HFFc6 (cell line): ENCODE measurements at places on chromosomes 5 and 9. TPM values are rescaled to one million over a fixed set of nuclear protein-coding genes. Genes with fewer than 3 reads are reported as not detected.

DNA sequence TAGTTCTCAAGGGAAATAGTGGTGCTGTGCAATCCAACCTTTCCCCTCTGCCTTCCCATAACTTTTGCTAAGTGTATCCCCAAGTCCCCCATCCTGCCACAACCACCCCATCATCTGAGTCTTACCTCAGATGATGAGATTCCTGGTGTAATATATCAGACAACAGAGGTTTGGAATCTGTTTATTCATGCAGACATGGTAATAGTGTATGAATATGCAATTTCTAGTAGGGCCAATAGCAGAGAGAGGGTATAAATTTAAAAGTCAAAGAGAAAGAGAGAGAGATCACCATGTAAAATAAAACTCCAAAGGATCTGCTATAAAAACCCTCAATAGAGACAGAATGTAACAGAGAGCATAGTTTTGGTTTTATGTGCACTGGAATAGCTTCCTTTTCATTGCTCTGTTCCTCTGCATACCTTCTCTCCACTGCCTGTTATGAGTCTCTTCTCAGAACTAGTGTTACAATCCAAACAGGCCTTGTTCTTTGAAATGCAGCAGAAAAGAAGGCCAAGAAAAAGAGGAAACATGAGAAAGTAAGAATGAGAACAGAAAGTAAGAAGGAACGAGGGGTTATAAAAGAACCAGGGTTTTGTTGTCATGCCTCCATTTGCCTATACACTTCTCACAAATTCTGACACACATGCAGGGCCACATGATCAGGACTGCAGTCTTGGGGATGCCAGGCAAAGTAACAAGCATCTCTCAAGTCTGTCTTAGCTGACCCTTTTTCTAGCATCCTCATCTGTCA lies 278.0 kb downstream of the CETN3 start:
- no peak overlapping the region for H3K27ac ChIP-seq
- H3K27me3 ChIP-seq: no peaks in the 10 kb centered on the region
- H3K36me3 ChIP-seq: no peaks in the 10 kb centered on the region

DNA sequence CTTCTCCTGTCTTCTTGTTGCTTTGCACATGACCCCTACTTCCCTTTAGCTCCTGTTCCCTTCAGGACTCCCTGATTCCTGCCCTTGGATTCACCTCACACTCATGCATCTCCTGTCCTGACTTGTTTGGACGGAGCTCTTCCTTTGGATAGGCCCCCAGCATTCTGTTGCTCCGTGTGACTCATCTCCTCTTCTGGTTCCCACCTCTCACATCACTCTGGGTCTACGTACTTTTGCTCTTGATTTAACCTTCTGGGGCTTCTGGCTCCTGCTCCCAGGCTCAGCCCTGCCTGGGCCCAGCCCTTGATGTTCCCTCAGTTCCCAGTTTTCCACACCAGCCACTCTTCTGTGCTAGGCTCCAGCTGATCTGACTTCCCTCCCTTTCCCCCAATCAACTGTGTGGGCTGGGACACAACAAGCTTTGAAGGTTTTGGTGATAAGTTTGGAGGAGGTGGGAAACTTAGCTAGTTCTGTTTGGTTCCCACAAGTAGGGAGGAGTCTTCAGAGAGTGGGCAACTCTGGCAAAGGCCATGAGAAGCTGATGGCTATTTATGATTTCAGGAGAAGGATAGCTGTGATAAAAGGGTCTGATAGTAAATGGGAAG lies 331.5 kb downstream of the ARHGEF28 start:
- H3K36me3 ChIP-seq: no peaks in the 10 kb centered on the region
- H3K27ac ChIP-seq: no peak overlapping the region
- H3K4me1 ChIP-seq: no peaks in the 10 kb centered on the region
- no peak overlapping the region for H3K4me3 ChIP-seq
- peaks cover 16% of the 10 kb centered on the region for H3K27me3 ChIP-seq
- no peak for DNase-seq

DNA sequence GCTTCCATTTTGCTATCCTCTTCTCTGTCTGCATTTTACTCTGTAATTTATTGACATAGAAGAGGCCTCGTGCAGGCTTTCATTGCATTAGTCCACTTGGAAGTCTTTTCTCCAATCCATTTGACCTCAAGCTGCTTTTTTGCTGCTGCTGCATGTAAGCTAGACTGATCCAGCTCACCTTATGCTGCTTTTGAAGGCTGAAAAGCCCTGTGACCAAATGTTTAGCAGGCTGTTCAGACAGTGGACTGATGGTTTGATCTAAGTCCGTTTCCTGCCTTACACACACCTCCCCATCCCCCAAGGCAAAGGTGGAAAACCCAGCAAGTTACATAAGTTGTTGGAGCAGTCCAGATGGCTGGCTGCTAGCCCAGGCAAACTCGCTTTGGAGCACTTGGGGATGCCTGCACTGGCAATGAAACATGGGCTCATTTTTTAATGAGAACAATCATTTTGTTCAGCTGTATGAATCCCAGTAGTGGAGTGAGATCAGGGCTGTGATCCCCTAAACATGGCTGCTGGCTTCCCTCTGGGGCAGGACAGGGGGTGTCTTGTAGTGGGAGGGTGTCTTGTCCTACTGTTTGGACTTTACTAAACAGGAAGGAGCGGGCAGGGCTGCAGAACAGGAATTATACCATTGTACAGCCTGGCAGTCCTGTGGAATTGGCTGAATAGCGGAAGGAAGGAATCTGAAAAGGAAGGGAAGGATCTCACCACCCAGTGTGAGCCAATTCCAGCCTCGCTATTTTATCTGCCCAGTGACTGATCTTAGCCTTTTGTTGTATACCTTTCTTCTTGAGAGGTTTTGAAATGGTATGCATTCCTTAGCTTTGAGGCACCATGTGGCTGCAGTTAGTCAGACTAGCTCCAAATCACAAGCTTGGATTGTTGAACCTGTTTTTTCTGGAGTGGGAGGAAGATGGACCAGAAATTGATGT lies 212.0 kb downstream of the ARHGAP26 start:
- peak overlapping the region; percentile 90 for H3K27ac ChIP-seq
- DNase-seq: peak; percentile 82
- peak overlapping the region; percentile 69 for H3K4me3 ChIP-seq

DNA sequence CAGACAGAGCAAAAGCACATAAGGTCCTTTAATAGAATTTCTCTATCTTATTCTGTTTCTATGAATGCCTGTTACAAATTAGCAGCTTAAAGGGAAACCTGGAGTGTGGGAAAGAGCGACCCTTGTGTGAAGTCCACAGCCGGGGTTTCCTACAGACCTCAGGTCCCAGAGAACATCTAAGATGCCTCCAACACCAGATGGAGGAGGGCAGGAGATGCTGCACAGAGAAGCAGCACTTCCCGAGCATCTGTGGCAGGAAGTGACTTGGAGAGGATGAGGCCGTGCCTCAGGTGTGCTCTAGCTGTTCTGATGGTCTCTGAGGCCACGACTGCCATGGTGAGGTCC lies 26.8 kb downstream of the IRF1 start:
- H3K4me3 ChIP-seq: no peak overlapping the region
- H3K27me3 ChIP-seq: peaks cover 1% of the 10 kb centered on the region; the same call in 1 of the 2 replicates
- H3K27ac ChIP-seq: no peak overlapping the region
- no peak for DNase-seq

The ALDOB gene
- not detected in 3 replicates for total RNA-seq
